Stimulated activated CD4-positive, alpha-beta T cell treated with anti-CD3 and anti-CD28 coated beads, Interleukin-15, amount 100 ng/mL, for 48 hours (primary cell): ENCODE measurements at places on chromosomes 7 and 10.

DNA sequence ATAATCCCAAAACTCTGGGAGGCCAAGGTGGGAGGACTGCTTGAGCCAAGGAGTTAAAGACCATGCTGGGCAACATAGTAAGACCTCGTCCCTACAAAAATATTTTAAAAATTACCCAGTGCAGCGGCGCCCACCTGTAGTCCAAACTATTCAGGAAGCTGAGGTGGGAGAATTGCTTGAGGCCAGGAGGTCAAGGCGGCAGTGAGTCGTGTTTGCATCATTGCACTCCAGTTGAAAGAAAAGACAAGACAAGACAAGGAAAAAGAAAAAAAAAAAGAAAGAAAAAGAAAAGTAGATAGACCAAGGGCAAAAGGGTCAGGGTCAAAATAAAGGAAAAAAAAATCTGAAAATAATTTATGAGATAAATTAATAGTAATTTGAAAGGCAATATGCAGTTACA is 5.8 kb downstream of the ANXA7 start:
- DNase-seq = no peak

DNA sequence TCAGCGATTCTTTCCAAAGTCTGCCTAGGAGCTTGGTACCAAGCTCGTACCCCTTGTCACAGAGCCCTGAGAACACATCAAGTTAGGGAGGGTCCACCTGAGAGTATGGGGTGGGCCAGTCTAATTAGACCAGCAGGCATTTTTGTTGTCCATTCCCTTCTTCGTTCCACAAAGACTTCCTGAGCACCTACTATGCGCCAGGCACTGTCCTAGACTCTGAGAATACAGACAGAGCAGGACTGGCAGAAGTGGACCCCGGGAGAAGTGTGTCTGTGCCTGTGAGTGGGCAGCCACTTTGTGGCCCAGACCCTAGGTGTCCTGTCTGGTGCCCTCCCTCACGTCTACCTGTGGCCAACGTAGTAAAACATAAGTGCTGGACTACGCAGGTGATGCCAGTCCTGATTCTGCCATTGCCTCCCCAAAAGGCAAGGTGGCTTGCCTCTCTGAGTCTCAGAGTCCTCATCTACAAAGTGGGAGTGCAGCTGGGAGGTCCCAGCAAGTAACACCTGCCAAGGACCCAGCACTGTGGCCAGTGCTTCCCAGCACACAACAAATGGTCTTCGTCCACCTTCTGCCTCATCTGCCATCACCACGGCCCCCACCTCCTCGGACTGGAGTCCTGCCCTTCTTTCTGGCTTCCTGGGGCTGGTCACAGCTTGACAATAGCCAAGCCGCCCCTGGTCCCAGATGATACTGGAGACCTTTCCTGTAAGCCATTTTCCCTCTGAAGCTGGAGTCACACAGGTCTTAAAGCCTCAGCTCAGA is 54.3 kb upstream of the DUSP5 start:
- no peak for DNase-seq

GRCh38 chr7:73844848-73845460 is 2.6 kb upstream of the METTL27 start:
- DNase-seq = no peak

DNA sequence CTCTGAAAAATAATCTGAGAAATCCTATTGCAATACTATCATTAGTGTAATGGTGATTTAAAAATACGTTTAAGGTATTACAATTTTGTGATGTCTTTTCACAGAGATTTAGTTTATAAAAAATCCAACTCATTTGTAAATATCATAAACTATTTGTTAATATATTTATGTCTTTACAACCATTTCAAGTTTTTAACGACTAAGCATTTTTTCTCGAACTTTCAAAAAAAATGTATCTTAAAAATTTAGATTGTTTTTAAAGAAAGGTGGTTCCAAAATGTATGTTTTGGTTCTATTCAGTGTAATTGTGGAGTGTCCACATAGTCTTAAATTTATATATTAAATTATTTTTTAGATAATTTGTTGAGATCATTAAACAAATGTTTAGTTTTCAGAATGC is 134.2 kb upstream of the TEX47 start:
- DNase-seq = no peak

GRCh38 chr7:106279425-106280197 is 5.2 kb downstream of the NAMPT start:
- DNase-seq = peak; percentile 27

DNA sequence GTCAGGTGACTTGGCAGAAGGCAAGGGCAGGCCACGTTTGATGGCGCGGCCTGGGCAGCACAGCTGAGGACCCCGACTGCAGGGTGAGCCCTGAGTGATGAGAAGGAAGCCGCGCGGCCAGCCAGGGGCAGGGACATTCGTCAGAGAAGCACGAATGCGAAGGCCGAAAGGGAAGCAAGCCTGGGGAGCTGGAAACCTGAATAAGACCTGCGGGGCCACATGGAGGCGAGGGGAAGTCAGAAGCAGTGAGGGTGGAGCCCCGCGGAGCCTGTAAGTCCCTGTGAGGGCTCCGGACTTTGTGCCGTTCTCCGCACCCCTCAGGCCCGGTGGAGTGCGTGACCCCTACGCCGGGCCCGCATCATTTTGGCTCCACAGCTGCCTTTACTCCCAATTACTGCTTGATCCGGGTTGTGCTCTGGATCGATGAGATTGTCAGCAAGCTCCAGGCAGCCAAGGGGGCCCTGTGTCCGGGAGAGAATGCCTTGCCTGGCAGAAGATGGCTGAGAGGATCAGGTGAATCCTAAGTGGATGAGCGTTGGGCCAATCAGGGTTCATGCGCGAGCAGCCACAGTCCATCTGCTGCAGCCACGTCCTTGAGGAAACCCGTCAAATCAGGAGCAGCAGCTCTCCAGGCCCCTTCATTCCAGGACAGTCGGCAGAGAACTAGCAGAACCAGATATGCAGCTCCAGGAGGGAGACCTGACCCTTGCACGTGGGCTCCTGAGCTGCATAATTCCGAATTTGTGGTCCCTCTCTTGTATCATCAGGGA is 293.3 kb upstream of the SHH start:
- no peak for DNase-seq

DNA sequence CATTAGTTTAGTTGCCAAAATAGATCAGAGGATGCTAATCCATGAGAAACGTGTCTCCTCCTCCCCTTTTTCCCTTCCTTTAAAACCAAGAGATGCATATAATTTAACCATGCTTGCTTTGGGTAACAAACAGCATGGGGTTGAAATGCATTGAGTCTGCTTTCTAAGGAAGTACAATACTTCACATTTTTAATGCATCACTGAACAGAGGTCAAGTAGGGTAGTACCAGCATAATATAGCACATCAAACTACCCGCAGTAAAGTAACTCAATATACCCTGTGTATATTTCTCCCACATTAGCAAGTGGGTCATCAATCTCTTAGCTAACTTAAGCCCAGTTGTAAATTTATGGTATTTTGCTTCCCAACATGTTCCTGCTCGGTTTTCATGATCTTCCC is 239.3 kb upstream of the SEMA3C start:
- DNase-seq = no peak

DNA sequence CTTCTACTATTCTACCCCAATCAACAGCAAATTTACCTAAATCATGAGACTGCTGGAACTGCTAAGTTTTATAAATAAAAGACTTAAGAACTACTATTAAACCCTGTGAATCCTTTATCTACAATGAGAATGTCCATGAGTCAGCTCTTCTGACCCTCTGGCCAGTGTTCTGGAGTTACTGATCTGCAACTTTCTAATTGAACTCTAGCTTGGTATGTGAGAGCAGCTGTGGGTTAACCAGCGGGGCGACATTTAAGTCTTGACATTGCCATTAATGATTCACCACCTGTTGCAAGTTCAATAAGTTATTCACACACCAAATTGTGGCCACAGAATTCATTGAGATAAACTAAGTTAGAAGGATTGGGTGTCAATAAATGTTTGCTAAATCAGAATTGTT is 359.8 kb downstream of the PCDH15 start:
- no peak for DNase-seq

DNA sequence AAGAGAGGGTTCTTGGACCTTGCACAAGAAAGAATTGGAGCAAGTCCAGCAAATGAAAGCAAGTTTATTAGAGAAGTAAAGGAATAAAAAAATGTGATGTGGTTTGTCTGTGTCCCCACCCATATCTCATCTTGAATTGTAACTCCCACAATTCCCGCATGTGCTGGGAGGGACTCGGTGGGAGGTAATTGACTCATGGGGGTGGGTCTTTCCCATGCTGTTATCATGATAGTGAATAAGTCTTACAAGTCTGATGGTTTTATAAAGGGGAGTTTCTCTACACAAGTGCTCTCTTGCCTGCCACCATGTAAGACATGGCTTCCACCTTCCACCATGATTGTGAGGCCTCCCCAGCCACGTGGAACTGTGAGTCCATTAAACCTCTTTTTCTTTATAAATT is 39.2 kb upstream of the FZD9 start:
- DNase-seq = no peak

DNA sequence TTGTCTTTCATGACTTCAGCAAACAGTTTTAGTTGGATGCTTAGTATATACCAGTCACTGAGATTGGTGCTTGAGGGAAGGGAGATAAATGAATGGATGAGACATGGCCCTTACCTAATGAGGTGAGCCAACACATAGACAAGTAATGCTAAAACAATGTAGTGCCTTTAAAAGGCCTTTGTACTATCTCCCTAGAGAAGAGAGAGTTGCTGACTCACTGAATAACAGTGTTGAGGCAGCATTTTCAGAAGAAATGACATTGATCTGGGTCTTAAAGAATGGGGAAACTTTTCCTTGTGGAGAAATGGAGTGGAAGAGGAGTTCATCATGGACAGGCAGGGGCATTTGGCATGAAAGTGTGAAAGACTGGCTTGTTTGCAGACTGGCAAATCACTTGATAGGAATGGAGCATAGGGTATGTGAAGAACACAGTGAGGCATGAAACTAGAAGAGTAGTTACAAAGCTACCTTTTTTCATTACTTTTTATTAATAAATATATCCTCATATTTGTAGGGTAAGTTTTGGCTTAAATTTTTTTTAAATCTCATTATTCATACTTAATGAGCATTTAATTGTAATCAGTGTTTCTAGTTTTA is 91.2 kb downstream of the KAT6B start:
- DNase-seq = no peak

GRCh38 chr7:155007947-155008346 is 5.0 kb upstream of the PAXIP1 start:
- no peak for DNase-seq

GRCh38 chr10:51397695-51398094 is 301.7 kb downstream of the CSTF2T start:
- DNase-seq = no peak

- DNase-seq = no peak
These were observed 101.4 kb upstream of the FAM133B start for GRCh38 chr7:92691578-92691977.

- DNase-seq = no peak
These were observed 12.1 kb downstream of the SPRN start for GRCh38 chr10:133412381-133412711.

- DNase-seq = no peak
These were observed 129.8 kb downstream of the FRMD4A start for GRCh38 chr10:14200698-14201544.

- no peak for DNase-seq
These were observed 12.5 kb downstream of the PDLIM1 start for GRCh38 chr10:95278061-95278988.

GRCh38 chr10:44237364-44238049 is 147.4 kb downstream of the CXCL12 start:
- DNase-seq = no peak

- no peak for DNase-seq
These were observed 3.5 kb upstream of the INHBA start for GRCh38 chr7:41706228-41706930.

- DNase-seq = no peak
These were observed 5.5 kb downstream of the AP3M1 start for GRCh38 chr10:74145133-74145532.

GRCh38 chr7:150435390-150436073 is 14.9 kb upstream of the GIMAP8 start:
- no peak for DNase-seq

- DNase-seq = no peak
These were observed at the start of gene CFAP46 for GRCh38 chr10:132942101-132943057. Gene CFAP46, minus strand, starts transcription at chr10:132942570. Its CDS starts 86 bp downstream, at chr10:132942484.

GRCh38 chr7:107789647-107790046 is 13.4 kb downstream of the SLC26A3 start:
- no peak for DNase-seq

GRCh38 chr10:29960261-29960660 is 99.1 kb downstream of the JCAD start:
- DNase-seq = no peak

DNA sequence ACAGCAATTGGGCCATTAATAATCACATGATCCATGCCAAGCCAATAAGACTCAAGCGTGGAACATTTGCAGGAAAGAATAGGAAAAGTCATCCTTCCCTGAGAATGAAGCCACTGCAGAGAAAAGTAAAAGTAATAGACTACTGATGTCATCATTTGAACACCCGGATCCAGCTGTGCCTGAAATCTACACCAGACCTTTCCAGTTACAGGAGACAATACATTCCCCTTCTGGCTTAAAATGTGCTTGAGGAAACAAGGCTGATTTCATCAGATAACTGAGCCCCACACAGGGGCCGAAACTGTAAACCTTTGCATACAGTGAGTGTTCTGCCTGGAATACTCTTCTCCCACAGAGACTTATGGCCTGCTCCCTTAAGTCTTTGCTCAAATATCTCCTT is 232.8 kb downstream of the KCNMA1 start:
- no peak for DNase-seq

GRCh38 chr7:13279854-13280435 is 592.5 kb downstream of the ARL4A start:
- no peak for DNase-seq

- peak; percentile 19 for DNase-seq
These were observed 134.4 kb downstream of the ITGA8 start for GRCh38 chr10:15585303-15585715.

- DNase-seq = no peak
These were observed 369.4 kb upstream of the IGFBP3 start for GRCh38 chr7:46290374-46291049.

GRCh38 chr7:139072796-139073195 is 36.7 kb downstream of the ZC3HAV1 start:
- DNase-seq = no peak

DNA sequence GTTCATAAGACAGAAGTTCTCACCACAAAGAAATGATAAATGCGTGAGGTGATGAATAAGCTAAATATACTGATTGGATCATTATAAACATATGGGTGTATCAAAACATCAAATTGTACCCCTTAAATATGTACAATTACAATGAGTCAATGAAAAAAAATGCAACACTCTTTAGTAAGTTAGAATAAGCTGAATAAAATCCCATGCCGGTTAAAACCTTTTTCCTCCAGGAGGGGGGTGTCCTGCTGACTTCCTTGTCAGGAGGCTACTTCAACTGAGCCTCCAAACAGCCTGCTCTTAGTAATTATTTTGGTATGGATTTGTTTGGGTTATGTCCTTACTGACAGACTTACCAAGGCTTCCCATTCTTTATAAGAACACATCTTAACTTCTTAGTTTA is 649.1 kb downstream of the INHBA start:
- DNase-seq = no peak
